ENCODE measurements at places on chromosomes 11 and 22. TPM values are rescaled to one million over a fixed set of nuclear protein-coding genes. Genes with fewer than 3 reads are reported as not detected.

Gene WT1
- total RNA-seq: 6.0 TPM

Gene E2F8
- 38.1 TPM for total RNA-seq

DNA sequence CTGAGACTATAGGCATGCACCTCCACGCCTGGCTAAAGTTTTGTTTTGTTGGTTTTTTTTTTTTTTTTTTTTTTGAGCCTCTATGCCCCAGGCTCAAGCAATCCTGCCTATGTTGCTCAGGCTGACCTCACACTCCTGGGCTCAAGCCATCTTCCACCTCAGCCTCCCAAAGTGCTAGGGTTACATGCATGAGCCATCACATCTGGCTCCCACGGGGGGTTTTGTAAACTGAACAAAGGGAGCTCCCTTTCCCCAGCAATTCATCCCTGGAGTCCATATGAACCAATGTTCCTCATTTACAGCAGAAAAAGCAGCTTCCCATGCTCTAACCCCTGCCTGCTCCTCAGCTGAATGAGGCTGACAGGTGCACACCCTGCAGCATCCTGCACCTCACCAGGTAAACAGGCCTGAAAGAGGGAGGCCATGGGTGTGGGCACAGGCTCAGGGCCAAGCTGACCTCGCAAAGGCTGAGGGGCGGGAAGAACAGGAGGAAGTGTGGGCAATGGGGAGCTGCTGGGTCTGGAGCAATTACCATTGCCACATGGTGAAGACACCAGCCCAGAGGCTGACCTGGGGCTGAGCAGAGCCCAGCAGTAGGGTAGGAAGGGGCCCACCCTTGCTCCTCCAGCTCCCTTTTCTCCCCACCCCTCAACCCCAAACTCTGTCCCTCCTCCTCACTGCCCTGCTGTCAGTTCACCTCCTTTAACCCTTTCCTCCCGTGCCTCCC lies 58.2 kb downstream of the RBX1 start:
- H3K4me1 ChIP-seq: no peaks in the 10 kb centered on the region
- no peak overlapping the region for H3K4me3 ChIP-seq
- H3K27me3 ChIP-seq: no peaks in the 10 kb centered on the region
- no peak overlapping the region for H3K27ac ChIP-seq
- DNase-seq: no peak

GRCh38 chr11:121221496-121222200 lies 70.9 kb upstream of the SC5D start:
- 0 out of 2 replicates have a peak, but pooled peaks cover 2% of the 10 kb centered on the region for H3K27me3 ChIP-seq
- H3K27ac ChIP-seq: no peak overlapping the region
- H3K36me3 ChIP-seq: no peaks in the 10 kb centered on the region
- no peak overlapping the region for H3K4me3 ChIP-seq
- DNase-seq: no peak

Gene MOB2
- 29.6 TPM for total RNA-seq

Gene DBX1
- total RNA-seq: not detected

DNA sequence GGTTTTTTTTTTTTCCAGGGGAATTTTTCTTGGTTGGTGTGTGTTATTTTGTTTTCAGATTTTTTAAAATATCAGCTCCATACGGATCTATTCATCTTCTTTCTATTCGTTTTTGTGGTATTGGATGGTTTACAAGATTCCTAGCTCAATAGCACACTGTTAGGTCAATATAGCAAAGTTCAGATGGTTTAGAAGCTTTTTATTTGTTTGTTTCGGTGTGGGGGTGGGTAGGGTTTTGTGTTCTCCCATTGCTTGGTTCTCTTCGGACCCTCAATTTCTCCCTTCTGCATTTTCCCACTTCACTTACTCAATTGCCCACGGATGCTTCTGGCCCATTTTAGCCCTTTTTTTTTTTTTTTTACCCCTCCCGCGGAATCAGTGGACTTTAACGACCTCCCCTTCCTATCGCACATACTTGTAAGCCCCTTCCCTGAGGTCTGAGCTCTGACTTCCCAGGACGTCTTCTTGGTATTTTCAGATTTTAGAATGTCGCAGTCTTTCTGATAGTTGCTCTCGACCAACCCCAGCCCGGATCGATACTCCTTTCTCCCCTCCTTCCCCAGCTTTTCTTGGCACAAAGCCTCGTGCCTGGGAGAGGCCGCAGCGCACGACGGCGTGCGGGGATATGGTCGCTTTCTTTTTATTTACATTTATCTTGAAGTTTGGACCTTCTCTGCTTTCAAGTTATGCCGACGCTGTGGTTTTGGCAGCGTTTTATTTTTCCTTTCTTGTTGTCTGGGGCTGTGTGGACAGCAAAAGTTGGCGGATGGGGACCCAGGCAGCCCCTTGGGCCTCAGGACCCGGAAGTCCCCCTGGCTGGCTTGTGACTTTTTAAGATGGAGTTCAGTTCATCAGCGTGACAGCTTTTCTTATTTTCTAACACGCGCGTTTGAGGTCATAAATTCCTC lies 4.4 kb upstream of the SPDYC start:
- no peaks in the 10 kb centered on the region for H3K27me3 ChIP-seq
- H3K4me3 ChIP-seq: peak overlapping the region; percentile 30
- peak overlapping the region; percentile 79 for H3K27ac ChIP-seq
- H3K4me1 ChIP-seq: no peaks in the 10 kb centered on the region

DNA sequence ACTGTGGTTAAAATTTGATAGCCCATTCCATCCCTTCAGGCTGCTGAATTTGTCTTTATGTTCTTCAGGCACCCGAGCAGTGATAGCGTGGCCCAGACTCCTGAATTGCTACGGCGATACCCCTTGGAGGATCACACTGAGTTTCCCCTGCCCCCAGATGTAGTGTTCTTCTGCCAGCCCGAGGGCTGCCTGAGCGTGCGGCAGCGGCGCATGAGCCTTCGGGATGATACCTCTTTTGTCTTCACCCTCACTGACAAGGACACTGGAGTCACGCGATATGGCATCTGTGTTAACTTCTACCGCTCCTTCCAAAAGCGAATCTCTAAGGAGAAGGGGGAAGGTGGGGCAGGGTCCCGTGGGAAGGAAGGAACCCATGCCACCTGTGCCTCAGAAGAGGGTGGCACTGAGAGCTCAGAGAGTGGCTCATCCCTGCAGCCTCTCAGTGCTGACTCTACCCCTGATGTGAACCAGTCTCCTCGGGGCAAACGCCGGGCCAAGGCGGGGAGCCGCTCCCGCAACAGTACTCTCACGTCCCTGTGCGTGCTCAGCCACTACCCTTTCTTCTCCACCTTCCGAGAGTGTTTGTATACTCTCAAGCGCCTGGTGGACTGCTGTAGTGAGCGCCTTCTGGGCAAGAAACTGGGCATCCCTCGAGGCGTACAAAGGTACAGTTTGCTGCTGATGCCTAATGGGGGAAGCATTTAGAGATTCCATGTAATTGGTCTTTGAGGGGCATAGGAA lies 4.7 kb downstream of the MADD start:
- no peak overlapping the region for H3K4me3 ChIP-seq
- H3K27ac ChIP-seq: no peak overlapping the region
- no peaks in the 10 kb centered on the region for H3K27me3 ChIP-seq
- no peak for DNase-seq
- peaks cover 7% of the 10 kb centered on the region for H3K4me1 ChIP-seq

DNA sequence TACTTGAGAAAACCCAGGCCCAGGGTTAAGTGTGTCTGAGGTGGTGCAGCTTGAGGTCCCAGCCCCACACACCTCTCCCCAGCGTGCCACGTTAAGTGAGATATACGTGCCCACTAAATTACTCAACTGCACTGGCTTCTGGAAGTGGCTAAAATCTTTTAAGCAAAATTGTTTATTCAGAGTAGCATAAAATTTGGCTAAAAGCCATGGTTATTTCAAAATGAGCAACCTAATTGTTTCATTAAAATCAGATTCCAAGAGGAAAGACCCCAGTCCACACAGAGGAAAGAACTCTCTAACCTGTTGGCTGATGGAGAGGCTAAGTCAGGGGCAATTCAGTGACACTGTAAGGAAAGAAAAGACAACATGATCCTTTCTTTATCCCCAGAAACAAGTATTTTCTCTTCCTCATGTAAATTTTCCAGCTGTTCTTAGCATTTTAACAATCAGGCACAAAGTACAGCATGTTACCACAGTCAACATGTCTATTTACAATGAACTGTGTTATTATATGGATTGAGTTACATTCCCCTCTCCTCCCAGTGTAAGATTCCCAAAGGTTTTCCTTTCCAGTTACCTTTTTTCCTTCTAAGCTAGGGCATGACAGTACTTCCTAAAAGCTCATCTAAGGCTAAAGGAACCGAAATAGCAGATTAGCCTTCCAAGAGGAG lies 26.6 kb downstream of the NUP50 start:
- no peaks in the 10 kb centered on the region for H3K27me3 ChIP-seq
- peaks cover 12% of the 10 kb centered on the region for H3K4me1 ChIP-seq
- no peaks in the 10 kb centered on the region for H3K36me3 ChIP-seq
- no peak overlapping the region for H3K4me3 ChIP-seq

GRCh38 chr11:45107029-45107428 lies 39.4 kb upstream of the PRDM11 start:
- H3K4me3 ChIP-seq: no peak overlapping the region
- DNase-seq: no peak
- no peak overlapping the region for H3K27ac ChIP-seq
- H3K36me3 ChIP-seq: no peaks in the 10 kb centered on the region

DNA sequence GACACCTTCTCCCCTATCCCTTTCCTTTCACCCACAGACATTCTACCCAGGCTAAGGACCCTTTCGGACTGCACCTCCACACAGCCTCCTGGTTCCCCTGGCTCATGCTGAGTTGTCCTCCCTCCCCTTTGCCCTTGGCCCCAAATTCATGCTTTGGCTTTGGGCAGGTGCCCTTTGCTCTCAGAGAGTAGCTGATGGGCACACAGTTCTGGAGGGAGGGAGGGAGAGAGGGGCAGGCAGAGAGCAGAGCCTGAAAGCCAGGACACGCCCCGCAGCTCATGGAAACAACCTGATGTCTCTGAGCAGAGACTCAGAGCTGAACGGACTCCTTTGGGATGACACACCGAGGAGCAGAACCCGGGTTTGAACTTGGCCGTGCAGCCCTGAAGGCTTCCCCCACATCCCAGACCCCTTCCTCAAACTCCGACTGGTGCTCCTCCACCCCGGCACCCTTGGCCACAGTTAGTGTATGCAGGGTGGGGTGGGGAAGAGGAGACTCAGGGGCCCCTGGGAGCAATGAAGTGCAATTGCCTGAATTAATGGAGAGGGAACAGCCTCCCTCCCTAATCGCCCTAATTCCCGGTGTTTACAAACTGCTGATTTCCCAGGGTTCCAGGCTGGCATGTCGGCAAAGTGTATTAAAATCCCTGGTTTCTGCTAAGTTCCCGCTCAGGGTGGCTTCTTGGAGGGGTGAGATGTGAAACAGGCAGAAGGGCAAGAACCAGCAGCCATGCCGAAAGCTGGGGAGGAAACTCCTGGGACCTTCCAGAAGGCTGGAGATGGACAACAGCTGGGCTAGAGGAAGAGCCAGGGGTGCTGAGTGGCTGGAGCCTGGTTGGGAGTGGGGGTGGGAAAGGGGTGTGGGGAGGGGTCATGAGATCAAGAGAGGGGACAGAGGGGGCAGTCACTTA lies 71.2 kb upstream of the SHISAL1 start:
- H3K4me3 ChIP-seq: no peak overlapping the region
- H3K27ac ChIP-seq: no peak overlapping the region
- no peaks in the 10 kb centered on the region for H3K27me3 ChIP-seq
- H3K4me1 ChIP-seq: no peaks in the 10 kb centered on the region

- H3K27ac ChIP-seq: no peak overlapping the region
- peaks cover 4% of the 10 kb centered on the region for H3K4me1 ChIP-seq
- H3K36me3 ChIP-seq: no peaks in the 10 kb centered on the region
- no peak overlapping the region for H3K4me3 ChIP-seq
- DNase-seq: no peak
Measured at GRCh38 chr11:124717421-124717785, 22.3 kb upstream of the NRGN start.

- no peaks in the 10 kb centered on the region for H3K4me1 ChIP-seq
- H3K27ac ChIP-seq: no peak overlapping the region
- no peaks in the 10 kb centered on the region for H3K27me3 ChIP-seq
- H3K4me3 ChIP-seq: no peak overlapping the region
- H3K36me3 ChIP-seq: no peaks in the 10 kb centered on the region
Measured at GRCh38 chr11:87298155-87298554, 260.4 kb downstream of the TMEM135 start.

GRCh38 chr22:19961201-19961580 lies 19.6 kb upstream of the TXNRD2 start:
- H3K4me1 ChIP-seq: peaks cover 57% of the 10 kb centered on the region
- H3K27ac ChIP-seq: no peak overlapping the region
- no peak overlapping the region for H3K4me3 ChIP-seq
- no peak for DNase-seq
- no peaks in the 10 kb centered on the region for H3K27me3 ChIP-seq

DNA sequence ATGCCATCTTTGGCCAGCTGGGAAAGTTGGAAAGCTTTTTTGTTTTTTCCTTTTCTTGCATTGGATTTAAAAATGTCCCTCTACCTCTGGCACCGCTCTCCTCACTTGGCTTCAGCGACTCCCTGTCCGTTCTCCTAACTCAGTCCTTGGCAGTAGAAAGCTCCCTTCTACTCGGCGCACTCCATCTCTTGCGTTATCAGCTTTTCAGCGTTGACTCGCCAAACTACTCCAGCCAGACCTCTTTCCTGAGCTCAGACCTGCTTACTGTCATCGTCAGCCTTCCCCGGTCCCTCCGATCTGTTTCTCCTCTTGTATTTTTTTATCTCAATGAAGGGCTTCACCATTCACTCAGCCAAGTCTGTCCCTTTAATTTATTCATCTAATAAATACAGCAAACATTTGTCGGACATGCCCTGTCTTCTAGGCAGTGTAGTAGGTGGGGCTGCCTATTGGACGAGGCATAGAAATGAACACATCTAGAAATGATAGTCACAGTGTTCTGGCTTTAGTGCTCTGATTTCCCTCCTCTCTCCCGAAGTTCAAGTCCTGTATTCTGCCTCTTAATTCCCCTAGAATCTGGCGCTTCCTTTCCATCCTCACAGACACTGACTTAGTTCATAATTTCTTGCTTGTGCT lies 839 bp downstream of the CEP164 start:
- peak; percentile 49 for DNase-seq
- H3K36me3 ChIP-seq: no peaks in the 10 kb centered on the region
- H3K27ac ChIP-seq: no peak overlapping the region
- H3K27me3 ChIP-seq: no peaks in the 10 kb centered on the region

DNA sequence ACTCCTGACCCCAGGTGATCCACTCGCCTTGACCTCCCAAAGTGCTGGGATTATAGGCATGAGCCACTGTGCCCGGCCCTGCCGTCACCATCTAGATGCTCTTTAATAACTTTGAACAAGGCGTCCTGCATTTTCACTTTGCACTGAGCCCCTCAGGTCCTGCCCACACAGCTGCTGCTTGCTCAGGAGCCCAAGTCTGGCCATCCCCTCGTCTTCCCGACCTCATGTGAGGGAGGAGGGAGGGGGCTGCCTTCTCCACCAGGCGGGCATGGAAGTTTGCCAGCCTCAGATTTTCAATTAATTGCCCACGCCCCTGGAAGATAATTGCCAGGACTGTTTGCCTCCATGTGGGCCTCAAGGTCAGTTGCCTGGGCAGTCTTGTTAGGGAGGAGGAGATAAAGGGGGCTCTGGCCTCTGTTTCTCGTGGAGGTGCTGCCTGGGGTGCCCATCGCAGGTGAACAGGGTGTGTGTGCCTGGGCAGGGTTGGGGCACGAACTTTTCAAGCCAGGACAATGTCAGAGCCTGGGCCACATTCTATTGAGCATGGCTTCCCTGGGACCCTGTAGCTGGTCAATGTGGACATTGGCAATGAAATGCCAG lies 27.9 kb upstream of the MYEOV start:
- no peak overlapping the region for H3K4me3 ChIP-seq
- H3K27me3 ChIP-seq: no peaks in the 10 kb centered on the region
- no peak for DNase-seq
- no peaks in the 10 kb centered on the region for H3K36me3 ChIP-seq
- no peaks in the 10 kb centered on the region for H3K4me1 ChIP-seq
- no peak overlapping the region for H3K27ac ChIP-seq

- no peak overlapping the region for H3K27ac ChIP-seq
- H3K36me3 ChIP-seq: no peaks in the 10 kb centered on the region
- DNase-seq: no peak
- H3K4me1 ChIP-seq: no peaks in the 10 kb centered on the region
- H3K4me3 ChIP-seq: no peak overlapping the region
Measured at GRCh38 chr22:39388261-39389011, 11.1 kb upstream of the TAB1 start.

All from Caco-2 (cell line).